ENCODE measurements at places on chromosomes 6 and 20.

GRCh38 chr20:6920991-6921613, 153.6 kb downstream of the BMP2 start:
- DNase-seq, result no peak

- peak; percentile 51 for DNase-seq
These were observed 1.5 kb downstream of the SIGLEC1 start for GRCh38 chr20:3710703-3711483.

GRCh38 chr20:46831633-46832011, 63.0 kb upstream of the EYA2 start:
- DNase-seq, result no peak

DNA sequence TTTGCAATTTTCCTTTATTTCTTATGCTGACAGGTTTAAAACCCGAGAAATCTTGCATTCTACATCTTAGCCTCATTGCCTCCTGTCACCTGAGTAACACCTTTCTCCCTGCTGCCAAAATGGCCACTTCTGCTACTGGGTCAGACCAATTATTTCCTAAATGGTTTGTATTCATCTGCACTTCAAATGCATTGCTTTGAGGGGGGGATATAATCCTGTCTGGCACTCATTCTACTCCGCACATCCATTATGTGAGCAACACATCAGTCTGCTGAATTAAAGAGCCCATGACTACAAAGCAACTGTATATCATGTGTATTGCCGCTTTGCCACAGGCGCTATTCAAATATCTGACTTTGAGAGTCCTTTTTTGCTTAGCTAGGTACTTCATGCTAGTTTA, 141.6 kb upstream of the TSHZ2 start:
- no peak for DNase-seq

DNA sequence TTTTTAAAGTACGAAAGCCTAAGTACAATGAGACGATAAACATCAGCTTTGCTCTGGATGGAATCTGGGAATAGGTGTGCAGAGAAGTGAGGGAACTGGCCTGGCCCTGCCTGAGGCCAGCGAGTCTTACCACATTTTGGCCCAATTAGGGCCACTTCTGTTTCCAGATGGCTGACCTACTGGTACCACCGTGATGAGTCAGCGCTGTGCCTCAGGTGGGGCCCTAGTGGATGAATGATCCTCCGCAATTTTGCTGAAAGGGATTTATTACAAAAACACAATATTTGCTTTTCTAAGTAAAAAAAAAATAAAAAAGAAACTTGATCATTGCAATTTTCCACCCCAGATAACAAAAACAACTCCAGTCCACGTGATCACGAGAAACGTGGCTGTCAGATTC, 22.5 kb downstream of the INSM1 start:
- DNase-seq, result no peak

GRCh38 chr6:108236791-108237190, 24.0 kb downstream of the SNX3 start:
- no peak for DNase-seq

Data from activated T-helper 1 cell treated with anti-CD3 and anti-CD28 coated beads, Interleukin-2, amount 50 U/mL, for 16 hours (primary cell).